ENCODE measurements at places on chromosomes 5 and 9. TPM values are rescaled to one million over a fixed set of nuclear protein-coding genes. Genes with fewer than 3 reads are reported as not detected.

The CSF2 gene
- total RNA-seq, result 5.3 TPM

The ZNF169 gene
- total RNA-seq, result 3.7 TPM

The RC3H2 gene
- total RNA-seq, result 62.7 TPM

The ZFP37 gene
- 1.1 TPM for total RNA-seq

The SLC25A46 gene
- 60.4 TPM for total RNA-seq

The TAF11L11 gene
- total RNA-seq, result not detected

The PCAT7 gene
- total RNA-seq, result 0.66 TPM

The BARX1 gene
- total RNA-seq, result not detected

The FAM221B gene
- not detected for total RNA-seq

The TPPP gene
- under 0.01 TPM for total RNA-seq

The WDR31 gene
- 1.3 TPM for total RNA-seq

The TUSC1 gene
- 0.44 TPM for total RNA-seq

The SMIM33 gene
- not detected for total RNA-seq

The SUSD1 gene
- total RNA-seq, result 23.2 TPM

Data from placental pericyte (primary cell).